ENCODE measurements at places on chromosomes 5 and 9.

DNA sequence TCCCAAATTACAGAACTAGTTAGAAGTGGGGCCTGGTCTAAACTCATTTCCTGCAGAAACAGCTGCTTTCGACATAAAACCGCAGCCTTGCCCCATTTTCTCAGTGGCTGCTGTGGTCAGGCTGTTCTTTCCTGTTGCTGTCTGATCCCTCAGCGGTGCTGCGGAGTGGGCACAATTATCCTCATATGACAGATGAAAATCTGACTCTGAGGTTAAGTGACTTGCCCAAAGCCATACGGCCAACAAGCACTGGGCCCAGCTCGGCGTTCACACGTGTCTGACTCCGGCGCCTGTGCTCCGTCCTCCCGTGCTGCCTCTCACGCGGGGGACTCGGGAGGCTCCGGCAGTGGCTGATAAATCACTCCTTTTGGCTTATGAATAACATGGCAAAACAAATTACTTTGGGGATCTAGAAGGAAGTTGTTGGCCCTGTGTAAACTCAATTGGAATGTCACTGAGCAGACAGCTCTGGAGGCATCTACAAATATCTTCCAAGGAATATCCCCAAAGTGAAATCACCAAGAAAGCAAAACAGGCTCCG is 142.6 kb upstream of the LMX1B start:
- peak; percentile 39 for DNase-seq

GRCh38 chr5:77329664-77330430 is 119.4 kb downstream of the PDE8B start:
- no peak for DNase-seq

DNA sequence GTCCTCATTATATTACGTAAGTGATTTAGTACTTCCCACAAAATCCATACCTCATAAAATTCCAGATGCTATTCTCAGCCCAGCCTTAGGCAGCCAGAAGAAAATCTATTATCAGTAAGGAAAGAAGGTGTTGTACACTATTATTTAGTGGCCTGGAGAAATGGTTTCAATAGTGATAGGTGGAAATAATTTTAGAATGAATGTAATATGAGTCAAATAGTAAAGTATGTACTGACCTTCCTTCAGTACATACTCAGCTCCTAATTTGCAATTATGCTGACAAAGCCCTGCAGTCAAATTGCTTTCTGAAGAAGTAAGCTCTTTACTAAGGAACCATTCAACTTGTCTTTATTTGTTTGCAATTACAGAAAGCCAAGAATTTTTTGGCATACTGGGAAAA is 409.2 kb downstream of the HTR1A start:
- no peak for DNase-seq

- DNase-seq: peak; percentile 29
These were observed 95.7 kb downstream of the TTC39B start for GRCh38 chr9:15211160-15211814.

DNA sequence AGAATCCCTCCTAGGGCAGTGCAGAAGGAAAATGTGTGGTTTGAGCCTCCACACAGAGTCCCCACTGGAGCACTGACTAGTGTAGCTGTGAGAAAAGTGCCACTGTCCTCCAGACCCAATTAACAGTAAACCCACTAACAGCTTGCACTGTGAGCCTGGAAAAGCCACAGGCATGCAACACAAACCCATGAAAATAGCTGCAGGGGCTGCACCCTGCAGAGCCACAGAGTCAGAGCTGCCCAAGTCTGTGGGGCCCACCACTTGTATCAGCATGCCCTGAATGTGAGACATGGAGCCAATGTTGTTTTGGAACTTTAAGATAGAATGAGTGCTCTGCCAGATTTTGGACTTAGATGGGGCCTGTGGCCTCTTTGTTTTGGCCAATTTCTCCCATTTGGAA is 119.8 kb upstream of the CDH9 start:
- no peak for DNase-seq

GRCh38 chr5:165665735-165666400 is 2160.4 kb downstream of the MAT2B start:
- no peak for DNase-seq

DNA sequence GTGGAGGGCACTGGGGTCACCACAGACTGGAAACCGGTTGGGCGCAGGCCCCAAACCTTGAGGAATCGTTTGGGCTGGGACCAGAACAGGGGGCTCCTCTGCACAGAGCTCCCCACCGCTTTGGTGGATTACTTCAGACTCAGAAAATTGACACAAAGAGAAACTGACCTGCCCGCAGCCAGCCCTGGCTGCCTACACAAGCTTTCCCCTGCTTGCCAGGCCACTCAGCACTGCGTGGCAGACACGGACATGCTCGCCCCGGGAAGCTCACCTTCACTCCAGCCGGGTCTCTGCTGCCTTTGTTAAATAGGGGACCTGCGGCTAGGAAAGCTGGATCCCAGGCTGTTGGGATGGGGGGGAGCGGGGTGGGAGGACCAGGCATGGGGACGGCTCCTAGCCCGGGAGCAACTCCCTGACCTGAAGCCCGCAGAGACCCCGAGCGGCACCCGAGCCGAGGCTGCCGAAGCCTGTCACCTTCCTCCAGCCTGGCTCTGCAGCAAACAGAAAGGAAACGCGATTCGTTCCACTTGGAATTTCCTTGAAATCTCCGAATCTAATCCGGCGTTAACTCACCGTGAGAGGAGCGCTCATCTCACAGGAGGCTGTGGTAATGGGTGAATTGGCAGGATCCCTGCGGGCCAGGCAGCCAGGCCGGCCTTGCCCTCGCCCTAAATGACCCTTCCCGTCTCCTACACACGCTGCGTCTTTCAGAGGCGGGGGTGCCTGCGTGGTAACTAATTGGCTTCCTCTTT is 8.8 kb downstream of the PAX5 start:
- no peak for DNase-seq

GRCh38 chr9:83270116-83270515 is 207.2 kb upstream of the RASEF start:
- DNase-seq: no peak

DNA sequence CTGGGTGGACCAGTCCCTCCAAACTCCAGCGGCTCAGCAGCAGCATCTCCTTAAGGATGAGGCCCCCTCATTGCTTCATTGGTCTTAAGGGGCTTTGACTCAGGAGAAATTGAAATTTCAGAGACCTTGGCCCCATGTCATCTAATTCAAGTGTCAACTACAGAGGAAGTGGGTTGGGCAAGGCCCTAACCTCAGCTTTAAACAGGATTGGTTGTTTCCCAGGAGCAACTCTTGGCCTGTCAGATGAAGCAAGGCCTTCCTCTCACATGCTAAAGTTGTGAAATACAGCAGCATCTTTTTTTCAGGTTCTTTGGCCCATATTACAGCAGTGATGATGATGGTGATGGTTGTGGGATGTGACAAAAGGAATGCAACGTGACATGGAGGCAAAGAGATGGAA is 348.3 kb downstream of the ICE1 start:
- DNase-seq: no peak
